ENCODE measurements at places on chromosomes 12 and 14.

- DNase-seq = no peak
Observed at GRCh38 chr12:21526053-21526452, at the start of gene SPX. TSS of gene SPX (plus strand) at chr12:21526296. CDS start at chr12:21526473, 177 bp downstream.

DNA sequence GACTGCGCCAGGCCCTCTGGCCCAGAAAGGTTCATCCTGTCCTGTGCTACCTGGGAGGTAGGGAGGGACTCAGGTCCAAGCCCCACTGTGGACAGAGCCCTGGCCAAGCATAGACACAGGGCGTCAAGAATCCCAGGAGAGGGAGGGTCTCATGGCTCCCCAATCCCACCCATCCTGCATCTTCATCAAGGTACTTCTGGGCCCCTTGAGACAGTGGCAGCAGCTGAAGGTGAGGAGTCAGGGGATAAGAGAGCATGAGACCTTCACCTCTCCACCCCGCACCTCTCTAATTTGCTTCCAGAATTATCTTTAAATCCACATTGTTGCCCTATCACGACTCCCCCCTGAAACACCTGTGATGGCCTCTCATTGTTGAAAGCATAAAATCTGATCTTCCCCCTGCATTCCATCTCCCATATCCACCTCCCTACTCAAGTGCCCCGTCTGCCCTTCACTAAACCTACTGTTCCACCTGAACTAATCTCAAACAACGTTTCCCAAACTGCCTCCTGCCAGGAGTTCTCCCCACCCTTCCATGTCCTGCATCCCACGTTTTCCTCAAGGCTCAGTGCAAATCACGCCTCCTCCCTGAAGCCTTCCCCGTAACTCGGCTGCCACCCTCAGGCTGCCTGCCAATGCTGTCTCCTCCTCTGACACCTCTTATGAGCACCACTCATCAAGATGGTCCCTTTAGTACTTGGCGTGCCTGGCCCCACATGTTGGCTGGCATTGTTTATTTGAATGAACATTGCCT lies 27.1 kb downstream of the KRT18 start:
- DNase-seq = no peak

DNA sequence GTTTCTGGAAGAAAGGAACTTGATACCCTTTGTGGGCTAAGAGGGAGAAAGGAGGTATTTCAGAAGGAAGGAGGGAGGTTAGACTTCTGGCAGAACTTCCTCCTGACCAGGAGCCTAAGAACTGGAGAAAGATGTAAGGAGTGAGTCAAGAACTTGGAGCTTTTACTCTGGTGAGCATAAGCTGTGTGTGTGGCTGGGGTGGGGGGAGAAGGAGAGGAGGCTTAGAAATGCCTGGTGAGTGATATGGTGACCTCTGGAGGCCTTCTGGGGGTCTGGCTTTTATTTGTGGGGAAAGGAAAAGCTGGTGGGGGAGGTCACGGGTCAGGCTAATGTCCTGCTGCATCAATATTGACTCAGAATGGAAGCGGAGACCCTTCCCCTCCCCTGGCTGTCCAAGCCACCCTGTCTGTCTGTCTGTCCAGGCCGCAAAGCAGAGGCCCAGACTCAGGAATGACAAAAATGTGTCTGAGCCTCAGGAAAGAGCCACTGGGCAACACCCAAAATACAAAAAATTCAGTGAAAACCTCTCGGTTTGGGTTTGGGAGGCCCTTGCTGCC lies 4.8 kb downstream of the LRP1 start:
- no peak for DNase-seq

- no peak for DNase-seq
Observed at GRCh38 chr12:46144433-46144832, 124.4 kb downstream of the SLC38A1 start.

DNA sequence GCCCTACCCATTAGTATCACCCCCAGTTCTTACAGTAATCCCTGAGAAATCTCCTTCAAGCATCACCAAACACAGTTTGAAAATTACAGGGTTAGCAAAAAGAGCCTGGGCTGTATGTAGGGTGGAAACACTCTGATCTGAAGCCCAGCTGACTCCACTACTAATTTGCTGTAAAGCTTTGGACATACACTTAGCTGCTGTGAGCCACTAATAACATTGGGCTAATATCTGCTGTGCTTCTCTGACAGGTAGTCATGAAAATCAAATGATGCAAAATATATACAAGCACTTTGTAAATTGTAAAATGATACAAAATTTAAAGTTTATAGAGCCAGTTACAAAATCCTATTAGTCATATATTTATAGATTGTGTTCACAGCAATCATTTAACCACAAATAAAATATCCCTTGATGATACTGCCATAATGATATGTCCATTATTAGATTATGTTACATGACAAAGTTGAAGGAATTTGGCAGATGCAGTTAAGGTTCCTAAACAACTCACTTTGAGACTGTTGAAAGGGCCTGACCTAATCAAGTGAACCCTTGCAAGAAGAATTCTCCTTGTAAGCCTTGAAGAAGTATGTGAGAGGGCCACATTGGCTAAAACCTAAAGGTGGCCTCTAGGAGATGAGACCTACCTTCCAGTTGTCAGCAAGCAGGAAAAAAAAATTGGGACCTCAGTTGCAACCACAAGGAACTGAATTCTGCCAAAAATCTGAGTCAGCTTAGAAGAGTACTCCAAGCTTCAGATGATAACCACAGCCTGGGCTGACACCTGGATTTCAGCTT lies 19.0 kb downstream of the TWF1 start:
- DNase-seq = no peak

Data from stimulated activated CD8-positive, alpha-beta memory T cell treated with anti-CD3 and anti-CD28 coated beads, Interleukin-4, amount 100 ng/mL, for 24 hours (primary cell).